ENCODE measurements at places on chromosomes 7 and 10.
A peak's percentile ranks its signal among the peaks of the same experiment; 100 is the strongest.

DNA sequence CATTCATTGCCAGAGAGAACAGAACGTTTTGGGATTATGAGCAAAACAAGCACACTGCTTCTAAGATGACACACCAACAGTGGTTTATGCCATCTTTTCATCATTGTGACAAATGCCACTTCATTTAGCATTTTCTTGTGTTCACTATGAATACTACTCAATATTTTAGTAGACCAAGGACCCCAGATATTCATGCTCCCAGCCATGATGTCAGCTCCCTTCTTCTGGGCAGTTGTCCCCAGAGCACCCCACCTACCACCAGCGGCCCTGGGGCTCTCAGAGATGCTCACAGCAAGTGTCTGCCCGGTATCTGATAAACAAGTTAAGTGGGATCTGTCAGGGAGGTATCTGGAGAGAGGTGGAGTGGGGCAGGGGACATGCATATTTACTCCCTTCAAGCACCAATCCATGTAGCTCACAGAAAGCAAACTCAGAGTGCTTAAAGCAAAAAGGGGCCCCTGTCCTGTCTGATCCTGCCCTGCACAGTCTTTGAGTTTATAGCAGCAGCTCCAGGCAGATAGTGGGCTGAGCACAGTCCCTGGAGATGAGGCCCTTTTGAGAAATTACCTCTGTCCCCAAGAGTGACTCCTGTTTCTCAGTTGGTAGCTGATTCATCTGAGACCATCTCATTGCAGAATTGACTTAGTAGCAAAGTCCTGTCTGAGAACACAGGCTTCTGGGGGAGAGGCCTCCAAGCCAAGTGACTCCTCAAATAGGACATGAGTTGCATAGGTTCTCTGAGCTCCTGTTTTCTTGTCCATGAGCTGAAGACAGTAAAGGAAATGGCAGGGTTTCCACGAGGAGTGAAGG is 281.8 kb upstream of the KLF6 start:
- no peak for DNase-seq

DNA sequence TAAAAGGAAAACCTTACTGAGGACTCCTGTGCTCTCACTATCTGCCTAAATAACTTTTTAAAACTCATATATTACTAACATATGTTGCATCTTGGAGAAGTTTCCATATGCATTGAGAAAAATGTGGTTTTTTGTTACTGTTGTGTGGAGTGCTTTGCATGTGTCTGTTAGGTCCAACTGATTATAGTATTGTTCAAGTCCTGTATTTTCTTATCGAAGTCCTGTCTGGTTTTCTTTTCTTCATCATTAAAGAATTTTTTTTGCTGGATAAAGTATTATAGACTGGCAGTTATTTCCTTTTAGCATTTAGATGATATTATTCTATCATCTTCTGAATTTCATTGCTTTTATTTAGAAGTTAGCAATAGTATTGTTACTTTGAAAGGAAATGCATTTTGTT is 59.5 kb upstream of the ACSM6 start:
- DNase-seq, result no peak

GRCh38 chr10:127434006-127434405 is 115.1 kb upstream of the NPS start:
- no peak for DNase-seq

DNA sequence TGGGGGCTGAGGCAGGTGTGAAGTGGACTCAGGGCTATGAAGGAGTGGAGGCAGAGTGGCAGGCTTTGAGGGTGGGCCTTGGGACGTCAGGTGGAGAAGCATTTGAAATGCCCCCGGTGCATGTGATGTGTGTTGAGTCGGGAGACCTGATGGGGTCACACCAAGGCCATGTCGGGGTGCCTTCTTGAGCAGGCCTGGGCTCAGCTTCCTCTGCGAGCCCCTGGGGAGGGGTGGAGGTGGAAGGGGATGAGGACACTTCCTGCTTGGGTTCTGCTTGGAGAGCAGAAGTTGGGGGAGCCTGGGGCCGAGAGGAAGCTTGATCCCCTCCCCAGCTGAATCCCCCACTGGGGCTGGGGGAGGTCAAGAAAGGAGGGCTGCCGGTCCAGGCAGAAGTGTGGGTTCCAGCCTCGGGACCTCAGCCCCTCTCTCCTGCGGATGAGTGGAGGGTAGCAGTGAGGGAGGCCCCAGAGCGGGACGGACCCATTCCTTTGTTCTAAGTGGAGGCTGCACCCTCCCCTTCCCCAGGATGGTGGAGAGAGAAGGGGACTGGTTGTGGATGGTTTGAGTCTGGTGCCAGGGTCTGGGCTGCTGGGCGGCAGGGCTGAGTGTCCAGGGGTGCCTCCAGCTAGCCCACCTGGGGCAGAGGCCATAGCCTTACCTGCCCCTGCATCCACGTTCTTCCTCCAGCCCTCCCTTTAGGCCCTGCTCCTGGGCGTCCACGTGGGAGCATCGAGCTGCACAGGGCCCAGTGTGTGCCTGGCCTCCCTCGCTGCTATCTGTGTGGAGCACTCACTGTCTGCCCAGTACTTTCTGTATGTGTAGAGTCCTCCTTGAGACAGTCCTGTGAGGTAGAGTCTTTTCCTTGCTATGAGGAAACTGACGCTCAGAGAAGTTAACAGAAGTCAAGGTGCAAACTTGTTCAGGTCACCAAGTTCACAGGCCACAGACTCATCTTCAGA is 36.7 kb downstream of the PRF1 start:
- DNase-seq, result no peak

DNA sequence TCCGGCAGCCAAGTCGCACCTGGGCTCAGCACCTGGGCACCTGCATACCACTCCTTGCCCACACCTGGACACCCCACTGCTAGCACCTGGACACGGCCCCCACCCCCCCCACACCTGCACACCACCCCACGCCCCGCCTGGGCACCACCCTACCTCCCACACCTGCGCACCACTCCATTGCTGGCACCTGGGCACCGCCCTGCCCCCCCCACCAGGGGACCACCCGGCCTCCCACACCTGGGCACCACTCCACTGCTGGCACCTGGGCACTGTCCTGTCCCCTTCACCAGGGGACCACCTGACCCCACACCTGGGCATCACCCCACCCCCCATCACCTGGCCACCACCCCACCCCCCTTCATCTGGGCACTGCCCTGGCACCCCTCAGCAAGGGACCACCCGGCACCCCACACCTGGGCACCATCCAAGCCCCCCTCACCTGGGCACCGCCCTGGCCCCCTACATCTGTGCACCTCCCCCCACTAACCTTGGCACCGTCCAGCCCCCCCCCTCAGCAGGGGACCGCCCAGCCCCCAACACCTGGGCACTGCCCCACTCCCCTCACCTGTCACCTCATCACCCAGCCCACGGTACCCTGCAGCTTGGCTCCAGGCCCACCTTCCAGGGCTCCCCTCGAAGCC is 33.8 kb upstream of the RNF32 start:
- DNase-seq, result no peak

GRCh38 chr10:66827353-66827752 is 98.5 kb upstream of the LRRTM3 start:
- peak; percentile 34 for DNase-seq

DNA sequence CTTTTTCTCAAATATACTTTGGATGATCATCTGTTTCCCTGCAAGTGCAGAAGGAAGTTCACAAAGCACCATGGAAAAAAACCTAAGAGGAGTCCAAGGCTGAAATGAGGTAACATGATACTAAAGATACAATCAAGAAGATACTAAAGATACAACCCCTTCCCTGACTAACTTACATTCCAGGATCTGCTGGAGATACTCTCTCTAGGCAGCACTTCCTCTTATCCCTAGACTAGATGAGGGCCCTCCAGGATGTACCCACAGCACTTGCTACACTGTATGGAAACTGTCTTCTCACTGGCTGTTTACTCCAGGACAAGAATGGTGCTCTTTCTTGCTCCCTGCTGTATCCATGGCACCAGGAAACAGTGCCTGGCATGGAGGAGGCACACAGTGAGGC is 116.4 kb upstream of the NFE2L3 start:
- DNase-seq, result no peak

- DNase-seq, result no peak
Measured at GRCh38 chr10:79295563-79295962, 51.7 kb upstream of the PPIF start.

GRCh38 chr10:47403446-47404318 is 19.6 kb upstream of the ZNF488 start:
- no peak for DNase-seq

GRCh38 chr10:28120043-28120749 is 121.3 kb upstream of the ODAD2 start:
- no peak for DNase-seq

GRCh38 chr10:83925133-83925532 is 214.2 kb upstream of the GHITM start:
- no peak for DNase-seq

DNA sequence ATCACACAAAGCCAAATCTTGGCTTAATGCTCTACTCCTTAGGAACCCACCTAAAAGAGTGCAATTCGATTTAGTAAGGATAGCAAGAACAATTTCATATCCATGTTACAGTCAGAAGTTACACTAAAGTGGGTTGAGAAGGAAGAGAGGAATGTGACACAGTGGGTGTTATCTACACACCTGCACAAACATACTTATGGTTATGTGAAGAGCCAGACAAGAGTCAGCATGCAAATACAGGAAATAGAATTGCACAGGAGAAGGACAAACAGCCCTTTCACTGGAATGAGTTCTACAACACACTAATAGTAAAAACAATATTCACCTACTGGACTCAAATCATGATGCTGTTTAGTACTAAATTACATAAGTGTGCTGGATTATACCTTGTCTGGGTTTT is 262.8 kb downstream of the DGKB start:
- no peak for DNase-seq

GRCh38 chr10:78045237-78045636 is 11.6 kb downstream of the RPS24 start:
- DNase-seq, result no peak

- no peak for DNase-seq
Measured at GRCh38 chr10:129605986-129606518, 139.0 kb downstream of the MGMT start.

GRCh38 chr7:51140199-51141164 is 176.1 kb downstream of the COBL start:
- no peak for DNase-seq

DNA sequence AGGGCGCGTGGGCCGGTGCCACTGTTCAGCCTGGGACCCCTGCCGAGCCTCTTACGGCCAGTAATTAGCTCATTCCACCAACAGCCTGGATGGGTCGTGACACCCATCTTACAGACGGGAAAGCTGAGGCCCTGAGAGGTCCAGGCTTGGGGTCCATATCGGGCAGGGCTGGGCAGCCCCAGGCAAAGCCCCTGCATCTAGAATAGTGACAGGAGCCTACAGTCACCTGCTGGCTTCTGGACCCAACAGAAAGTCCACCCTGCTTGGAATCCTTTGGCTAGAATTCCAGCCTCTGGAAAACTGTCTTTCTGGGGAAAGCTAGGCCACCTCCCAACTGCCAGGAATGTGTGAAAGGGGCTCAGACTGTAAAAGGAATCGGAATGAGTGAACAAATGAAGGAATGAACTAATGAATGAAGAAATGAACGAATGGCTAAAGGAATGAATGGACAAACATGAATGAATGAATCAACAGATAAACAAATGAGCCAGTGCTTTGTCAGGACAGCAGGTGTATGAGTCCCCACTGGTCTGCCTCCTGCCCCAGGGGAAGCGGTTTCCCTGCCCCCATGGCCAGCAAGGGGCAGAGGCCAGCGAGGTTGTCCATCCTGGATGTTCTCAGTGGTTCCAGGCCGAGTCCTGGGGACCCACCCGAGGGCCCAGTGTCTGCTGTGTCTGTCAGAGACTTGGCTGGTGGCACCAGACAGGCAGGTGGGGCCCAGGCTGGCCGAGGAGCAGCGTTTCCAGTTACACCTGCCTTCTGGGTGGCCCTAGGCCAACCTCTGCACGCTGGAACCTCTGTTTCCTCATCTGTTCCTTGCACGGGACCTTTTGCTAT is 24.1 kb upstream of the PDGFA start:
- no peak for DNase-seq

DNA sequence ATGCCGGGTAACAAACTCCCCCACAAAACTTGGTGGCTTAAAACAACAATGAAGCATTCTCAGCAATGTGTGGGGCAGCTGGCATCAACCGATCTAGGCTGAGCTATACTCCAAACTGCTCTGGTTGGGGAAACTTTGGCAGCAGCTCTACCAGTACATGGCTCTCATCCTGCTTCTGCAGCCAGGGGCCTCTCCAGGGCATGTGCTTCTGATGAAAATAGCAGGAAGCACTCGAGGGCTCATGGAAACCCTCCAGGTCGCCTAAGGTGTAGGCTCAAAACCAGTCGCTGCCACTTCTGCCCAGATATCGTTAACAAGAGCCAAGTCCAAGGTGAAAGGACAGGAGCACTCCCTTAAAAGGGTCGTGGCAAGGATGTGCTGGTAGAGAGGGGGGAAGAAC is 134.1 kb downstream of the TEX36 start:
- no peak for DNase-seq

Measured in GM04503 (cell line).